Non-pigmented ciliary epithelial cell (primary cell): ENCODE measurements at places on chromosomes 2 and 18.

- no peak for DNase-seq
These were observed 68.9 kb upstream of the FZD7 start for GRCh38 chr2:201964631-201965206.

DNA sequence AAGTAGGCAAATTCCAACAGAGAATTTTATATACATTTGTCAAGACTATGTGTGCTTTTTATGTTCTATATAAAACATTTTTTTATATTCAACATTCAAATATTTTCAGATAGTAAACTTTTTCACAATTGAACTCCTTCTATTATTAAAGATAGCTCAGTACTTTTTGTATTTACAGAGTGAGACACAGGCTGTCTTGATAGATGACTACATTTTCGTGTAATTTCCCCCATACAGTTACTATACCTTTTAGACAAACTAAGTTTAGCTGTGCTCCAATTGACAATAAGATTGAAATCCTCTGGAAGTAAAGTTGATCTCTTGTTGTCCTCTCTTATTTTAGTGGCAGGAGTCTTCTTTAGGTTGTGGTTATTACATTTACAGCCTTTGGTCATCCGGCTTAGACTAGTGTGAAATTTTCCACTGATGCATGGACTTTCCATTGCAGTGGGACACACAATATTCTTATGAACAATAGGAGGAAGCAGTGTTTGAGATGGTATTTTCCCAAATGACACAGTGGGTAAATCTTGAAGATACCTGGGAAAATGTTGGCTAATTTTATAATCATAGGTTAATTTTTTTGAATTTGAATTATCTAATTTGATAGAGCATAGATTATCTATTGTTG lies 21.0 kb downstream of the ZSWIM2 start:
- DNase-seq, result no peak

DNA sequence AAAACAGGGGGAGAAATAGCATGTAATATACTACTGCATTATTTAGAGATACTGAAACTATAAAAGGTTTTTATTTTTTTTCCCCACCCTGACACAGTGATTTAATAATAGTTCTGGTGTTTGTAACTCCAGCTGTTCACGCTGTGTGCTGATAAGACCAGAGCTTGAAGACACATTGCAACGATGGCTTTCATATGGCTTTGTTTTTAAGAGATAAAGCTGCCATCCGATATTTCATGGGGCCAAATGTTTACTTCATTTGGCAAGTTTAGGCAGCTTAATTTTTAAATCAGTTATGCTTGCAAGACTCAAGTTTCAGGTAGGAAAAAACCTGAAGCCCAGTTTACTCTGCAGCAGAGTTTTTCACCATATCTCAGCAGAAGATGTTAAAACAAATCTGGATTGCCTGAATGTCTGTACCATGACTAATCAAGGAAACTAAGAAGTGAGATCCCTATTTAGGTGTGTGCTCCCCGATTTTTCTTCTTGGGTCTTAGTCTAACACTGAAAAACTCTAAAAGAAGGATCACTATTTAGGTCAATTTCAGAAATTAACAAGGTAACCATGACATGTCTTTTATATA lies 508.6 kb downstream of the PARD3B start:
- DNase-seq, result peak; percentile 13

DNA sequence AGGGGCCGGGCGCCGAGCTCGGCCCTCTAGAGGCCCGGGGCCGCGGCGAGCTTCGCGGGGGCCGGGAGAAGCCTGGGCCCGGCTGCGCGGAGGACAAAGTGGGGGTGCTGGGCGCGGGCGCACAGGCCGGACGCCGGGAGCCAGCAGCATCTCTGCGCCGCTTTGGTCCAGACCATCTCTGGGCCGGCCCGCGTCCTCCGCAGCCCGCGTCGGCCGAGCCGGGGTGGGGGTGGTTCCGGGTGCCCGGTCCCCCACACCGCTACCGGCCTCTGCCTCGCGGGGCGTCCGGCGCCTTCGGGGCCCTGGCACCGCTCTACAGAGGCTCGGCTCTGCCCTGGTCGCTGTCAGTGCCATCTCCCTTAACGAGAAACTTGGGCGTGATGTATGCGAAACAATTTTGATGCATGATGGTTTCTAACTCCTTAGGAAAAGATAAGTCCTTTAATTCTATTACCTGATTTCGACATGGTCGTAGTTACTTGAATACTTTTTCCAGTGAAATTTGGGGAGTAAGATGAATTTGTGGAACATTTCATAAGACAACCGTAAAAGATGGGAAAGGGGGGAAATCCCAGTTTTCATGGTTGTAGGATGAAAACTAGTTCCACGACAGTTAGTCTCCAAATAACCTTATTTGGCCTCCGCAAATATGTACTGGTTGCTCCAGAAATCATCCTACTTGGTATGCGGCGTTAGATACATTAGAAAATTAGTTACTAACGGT lies 562 bp downstream of the TWSG1 start:
- no peak for DNase-seq

GRCh38 chr2:207722773-207723424 lies 11.5 kb downstream of the CCNYL1 start:
- no peak for DNase-seq

DNA sequence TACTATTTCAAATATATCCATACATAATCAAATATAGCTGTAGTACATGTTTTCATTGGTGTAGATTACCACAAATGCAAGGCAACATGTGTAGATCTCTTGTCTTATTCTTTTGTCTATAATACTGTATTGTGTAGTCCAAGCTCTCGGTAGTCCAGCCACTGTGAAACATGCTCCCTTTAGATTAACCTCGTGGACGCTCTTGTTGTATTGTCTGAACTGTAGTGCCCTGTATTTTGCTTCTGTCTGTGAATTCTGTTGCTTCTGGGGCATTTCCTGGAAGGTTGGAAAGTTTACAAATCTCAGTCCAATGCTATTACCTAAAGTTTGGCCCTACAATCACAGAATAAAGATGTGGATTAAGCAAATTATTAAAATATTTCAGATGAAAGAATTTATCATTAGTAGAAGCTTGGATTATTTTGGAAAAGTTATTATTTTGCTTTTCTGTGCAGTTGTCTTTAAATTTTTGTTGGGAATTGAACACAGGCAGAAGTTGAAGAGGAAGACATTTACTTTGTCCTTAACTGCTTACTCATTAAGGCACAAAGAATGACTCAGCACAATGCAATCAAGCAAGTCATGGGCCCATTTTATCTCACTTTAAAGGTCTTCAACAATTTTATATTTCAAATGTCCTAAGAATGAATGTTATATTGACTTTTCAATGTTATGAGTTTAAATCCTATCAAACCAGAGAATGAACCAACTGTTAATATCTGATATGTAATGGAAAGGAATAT lies 103.4 kb upstream of the CAVIN2 start:
- no peak for DNase-seq

DNA sequence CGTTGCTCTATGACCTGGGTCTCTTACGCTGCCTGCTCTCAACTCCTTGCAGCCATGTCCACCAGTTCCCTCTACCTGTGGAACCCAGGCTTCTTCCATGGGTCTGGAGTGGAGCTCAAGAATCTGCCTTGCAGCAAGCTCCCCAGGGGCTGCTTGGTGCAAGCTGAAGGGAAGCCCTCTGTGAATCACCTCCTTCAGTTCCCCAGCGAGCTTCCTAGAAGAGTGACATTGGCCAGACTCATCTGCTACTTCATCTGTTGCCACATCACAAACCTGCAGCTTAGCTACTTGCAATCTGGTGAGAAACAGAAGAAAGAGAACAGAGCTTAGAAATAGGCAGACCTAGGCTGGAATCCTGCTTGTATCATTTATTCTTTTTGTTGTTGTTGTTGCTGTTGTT lies 9.8 kb upstream of the EFR3B start:
- DNase-seq, result no peak

DNA sequence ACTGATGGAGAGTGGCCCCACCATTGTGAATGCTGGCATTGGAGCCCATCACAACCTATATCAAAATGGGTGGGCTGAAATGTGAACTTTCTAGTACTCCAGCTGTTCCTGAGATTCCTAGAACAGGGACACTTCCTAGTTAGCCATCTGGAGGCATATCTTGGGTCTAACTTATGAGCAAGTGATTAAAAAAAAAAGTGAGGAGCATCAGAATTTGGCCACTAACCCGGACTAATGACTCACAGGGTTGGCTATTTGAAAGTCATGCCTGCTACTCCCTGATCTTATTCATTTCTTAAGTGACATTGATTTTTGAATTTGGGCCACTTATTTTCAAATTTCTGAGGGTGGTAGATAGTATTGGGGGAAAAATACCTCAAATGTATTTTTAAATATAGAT lies 216.6 kb downstream of the HRH4 start:
- DNase-seq, result no peak

GRCh38 chr2:220442012-220442411 lies 814.6 kb downstream of the SLC4A3 start:
- DNase-seq, result no peak

- DNase-seq, result no peak
These were observed 36.2 kb downstream of the EPG5 start for GRCh38 chr18:45930963-45931362.

- no peak for DNase-seq
These were observed 107.6 kb upstream of the MAP3K20 start for GRCh38 chr2:172968061-172968469.

DNA sequence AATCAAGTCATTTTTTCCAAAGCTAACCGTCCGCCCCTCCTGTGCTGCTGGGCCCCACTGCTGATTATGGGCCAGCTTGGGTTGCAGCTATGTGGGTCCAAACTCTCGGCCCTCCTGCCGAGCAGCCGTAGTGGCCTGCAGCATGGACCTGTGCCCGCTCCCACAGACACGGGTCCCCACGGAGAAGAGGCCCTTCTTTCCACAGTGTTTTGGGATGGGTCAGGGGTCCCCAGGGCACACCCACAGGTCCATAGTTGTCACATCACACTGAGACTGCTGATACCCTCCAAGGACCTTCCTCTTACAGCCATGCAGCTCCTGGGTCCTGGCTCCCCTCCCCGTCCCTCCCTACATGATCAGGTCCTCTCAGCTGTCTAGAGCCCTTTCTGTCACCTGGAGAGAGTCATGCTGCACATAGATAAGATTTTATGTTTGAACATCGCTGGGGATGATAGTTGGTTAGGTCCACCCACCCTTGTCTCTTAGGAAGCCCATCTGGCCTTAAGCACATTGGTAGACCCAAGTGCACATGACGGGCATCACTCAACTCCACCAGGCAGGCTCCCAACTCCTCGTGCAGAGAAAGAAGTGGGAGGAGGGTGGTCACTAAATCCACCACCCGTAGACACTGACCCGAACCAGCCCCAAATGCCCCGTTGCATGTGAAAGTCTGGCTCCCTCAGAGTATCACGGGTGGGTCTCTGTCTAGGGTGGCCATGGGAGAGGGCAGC lies 17.5 kb downstream of the GPR55 start:
- no peak for DNase-seq

- DNase-seq, result no peak
These were observed 45.0 kb downstream of the CLIP4 start for GRCh38 chr2:29160184-29160583.

DNA sequence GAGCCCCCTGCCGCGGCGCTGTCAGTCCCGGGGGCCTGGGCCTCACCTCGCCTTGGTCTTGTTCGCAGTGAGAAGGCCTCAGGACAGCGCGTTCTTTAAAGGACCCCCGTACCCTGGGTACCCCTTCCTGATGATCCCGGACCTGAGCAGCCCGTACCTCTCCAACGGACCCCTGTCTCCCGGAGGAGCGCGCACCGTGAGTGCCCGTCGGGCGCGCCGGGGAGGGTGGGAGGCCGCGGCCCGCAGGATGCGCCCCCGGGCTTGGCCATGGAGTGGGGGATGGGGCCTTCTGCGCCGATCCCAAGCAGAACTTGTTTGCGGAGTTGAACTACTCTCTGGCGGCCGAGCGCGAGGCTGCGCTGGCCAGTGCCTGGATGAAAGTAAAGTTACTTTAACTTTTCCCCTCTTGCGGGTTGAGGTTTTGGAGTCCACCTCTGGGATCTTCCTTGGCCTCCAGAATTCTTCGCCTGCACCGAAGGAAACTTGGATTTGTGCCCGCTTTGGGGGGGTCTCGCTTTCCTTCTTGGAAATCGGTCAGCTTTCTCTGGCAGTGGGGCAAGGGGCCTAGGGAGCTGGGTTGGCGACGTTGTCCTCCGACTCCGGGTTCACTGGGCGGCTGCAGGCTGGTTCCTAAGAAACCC lies 1.2 kb downstream of the TCF7L1 start:
- DNase-seq, result no peak

GRCh38 chr2:57397550-57398360 lies 648.9 kb upstream of the VRK2 start:
- no peak for DNase-seq

DNA sequence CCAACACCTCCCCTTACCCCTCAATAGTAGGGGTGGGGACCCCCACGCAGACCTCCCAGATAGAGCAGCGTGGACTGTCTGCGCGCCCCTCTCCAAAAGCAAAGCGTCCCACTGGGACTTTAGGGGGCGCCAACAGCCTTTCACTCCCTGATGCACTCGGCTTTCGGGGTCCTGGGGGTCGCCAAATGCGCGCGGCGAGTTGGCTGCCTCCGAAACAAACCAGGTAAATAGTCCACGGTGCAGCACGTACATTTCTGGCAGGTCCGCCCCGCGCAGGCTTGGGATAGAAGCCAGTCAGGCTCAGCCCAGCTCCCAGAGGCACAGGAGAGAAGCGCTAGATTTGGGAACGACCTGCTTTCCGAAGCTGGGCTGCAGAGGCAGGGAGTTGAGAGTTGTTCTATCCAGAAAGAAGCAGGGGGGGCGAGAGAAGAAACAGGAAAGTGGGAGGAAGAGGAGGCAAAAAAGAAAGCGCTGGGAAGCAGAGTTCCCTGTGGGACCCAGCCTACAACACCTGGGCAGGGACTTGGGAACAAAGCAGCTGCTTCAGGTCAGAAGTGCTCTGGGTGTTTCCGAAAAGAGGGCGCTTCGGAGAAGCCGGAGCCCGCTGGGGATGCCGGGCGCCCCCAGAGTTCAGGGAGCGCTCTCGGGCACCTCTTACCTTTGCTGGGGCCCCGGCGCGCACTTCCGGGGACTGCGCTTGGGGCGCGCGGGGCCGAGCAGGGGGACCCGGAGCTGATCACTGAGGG lies 544 bp downstream of the EVA1A start:
- no peak for DNase-seq

DNA sequence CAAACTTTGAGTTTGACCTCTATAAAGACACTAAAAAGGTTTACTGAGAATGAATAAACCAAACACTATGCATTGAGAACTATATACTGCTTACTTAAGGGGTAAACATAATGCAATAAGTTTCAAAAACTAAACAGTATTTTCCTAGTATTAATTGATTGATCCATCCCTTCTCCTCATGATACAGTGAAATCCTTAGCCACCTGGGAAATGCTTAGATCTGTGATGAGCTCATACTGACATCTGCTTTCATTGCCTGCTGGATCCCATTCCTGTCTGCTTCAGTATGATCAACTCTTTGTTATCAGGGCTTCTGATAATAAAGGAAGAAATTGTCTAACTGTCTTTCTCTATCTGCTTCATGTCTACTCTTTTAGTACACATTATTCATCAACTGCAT lies 74.9 kb upstream of the UBE2E3 start:
- DNase-seq, result no peak

GRCh38 chr2:159063677-159064076 lies 95.2 kb downstream of the TANC1 start:
- no peak for DNase-seq

DNA sequence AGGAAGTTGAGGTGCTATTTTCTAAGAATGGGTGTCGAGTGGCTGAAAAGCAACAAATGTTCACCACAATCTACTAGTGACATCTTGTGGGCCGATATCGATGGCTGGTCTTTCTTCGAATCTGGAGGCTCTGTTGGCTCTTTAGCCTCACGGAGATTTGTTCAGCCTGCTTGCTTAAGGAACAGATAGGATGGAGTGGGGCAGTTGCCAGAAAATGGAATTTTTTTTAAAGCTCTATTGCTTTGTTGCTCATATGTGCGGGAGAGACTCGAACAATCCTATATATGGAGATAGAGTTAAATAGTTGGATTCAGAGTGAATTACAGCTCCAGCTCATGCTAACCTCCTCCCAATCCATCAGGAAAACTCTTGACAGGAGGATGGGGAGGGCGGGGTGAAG lies 70.9 kb upstream of the LYPD6B start:
- DNase-seq, result no peak
